NCI-H82 (cell line): ENCODE measurements at places on chromosomes 3 and 15.

- DNase-seq, result no peak
Measured at GRCh38 chr3:115943579-115943978, 320.3 kb downstream of the GAP43 start.

DNA sequence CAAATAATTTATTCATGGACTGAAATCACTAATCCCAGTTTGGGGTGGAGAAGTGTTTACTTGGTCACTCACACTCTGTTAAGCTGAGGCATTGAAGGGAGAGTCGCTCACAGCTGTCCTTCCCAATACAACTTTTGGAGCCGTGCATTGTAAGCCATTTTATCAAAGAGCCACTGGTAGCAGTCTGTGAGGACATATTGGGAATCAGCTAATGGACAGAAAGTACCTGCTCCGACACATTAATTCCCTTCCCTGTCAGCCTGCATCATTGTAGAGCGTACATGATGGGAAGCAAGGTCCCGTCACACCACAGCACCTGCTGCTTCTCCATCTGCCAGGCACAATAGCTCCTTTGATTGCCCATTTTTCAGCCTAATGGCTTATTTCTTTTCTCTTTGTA, 643.2 kb downstream of the SQOR start:
- DNase-seq, result peak; percentile 99

DNA sequence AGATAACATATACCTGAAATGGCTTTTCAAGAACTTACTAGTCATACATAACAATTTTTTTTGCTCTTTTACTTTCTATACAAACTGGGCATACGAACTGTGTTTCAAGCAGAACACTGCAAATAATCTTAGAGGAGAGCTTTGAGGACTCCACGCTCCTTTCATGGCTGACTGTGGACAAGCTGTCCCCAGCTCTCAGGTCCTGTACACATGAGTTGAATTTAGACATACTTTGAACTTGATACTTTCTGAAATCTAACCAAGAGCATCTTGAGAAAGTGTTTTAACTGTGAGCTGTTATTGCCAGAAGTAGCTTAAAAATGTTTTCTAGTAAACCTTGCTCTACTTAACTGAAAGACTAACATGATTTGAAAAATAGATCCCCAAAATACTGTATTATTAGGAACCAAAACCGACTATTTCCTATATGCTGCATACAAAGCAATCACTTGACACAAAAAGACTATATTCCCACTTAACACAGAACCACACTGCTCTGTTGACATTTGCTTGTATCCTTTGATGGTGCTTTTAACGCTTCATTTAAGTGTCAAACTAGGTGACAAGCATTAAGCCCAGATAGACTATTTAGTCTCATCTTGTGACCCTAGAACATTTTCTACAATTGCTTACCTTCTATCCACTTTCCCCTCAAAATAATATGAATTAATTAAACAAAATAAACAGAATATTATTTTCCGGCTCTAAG, 755.8 kb downstream of the ROBO1 start:
- DNase-seq, result peak; percentile 6

GRCh38 chr3:191105418-191105817, 93.6 kb upstream of the OSTN start:
- DNase-seq, result no peak

GRCh38 chr3:183339461-183340086, 86.5 kb downstream of the B3GNT5 start:
- DNase-seq, result no peak

DNA sequence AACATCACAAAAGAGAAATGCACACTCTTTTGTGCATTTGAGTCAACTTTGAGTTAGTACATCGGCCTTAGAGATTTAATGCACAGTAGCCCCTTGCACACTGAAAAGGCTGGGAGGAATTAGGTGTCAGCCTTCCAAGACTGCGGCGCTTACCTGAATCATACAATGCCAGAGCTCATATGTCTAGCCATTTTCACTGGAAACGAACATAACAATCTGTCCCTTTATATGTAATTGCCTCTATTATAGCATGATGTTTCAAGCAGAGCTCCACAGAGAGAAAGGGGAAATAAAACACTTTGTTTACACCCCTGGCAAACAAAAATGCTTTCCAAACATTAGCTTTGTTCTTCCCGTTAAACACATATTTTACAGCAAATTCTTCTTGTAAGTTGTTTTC, 315.7 kb upstream of the SLCO3A1 start:
- DNase-seq, result no peak

DNA sequence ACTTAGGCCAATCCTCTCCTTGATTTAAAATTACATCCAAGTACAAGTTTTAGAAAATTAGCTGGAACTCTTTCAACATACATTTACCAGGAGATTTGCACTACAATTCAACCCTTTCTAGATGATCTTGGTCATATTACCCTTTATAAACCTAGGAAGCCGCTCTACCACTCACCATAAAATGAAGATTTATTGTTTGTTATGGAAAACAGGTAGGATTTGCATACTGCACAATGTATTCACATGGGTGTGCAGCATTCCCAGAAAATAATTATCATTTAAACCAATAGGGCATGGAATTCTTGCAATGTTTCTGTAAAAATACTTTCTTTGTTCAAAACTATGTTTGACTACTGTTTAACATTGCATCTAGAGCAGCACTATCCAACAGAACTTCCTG, 18.4 kb upstream of the RETNLB start:
- no peak for DNase-seq

DNA sequence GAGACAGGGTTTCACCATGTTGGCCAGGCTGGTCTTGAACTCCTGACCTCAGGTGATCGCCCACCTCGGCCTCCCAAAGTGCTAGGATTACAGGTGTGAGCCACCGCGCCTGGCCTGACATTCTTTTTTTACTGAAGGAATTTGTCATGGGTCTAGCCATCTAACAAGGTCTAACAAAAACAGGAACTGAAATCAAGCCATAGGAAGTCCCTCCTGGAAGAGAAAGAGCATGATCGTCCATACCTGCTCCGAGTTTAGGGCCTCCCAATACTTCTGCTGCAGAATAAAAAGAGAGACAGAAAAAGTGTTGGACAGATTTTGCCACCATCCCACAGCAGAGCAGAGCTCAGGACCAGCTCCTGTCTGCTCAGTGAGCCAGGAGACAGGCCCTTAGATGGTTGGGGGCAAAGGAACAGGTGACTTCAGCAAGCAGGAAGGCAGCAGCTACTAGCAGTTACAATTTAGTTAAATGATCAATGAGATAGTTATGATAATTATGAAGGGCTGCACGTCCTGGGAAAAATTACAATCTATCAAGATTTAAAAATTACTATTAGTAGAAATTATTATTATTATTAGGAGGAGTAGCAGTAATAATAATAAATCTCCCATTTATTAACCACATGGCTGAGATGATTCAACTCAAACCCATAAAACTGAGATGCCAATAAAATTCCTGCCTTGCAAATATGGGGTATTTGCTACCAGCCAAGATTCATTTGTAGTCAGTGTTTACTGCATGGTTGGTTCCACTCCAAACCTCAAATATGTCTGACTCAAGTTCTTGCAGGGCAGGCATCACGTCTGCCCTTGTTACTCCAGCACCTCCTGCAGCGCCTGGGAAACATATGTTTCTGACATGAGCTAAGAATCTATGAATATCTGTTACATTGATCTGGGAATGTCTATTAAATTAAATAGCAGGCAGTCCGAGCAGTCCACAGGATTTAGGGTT, 40.1 kb downstream of the TMEM44 start:
- DNase-seq, result no peak

DNA sequence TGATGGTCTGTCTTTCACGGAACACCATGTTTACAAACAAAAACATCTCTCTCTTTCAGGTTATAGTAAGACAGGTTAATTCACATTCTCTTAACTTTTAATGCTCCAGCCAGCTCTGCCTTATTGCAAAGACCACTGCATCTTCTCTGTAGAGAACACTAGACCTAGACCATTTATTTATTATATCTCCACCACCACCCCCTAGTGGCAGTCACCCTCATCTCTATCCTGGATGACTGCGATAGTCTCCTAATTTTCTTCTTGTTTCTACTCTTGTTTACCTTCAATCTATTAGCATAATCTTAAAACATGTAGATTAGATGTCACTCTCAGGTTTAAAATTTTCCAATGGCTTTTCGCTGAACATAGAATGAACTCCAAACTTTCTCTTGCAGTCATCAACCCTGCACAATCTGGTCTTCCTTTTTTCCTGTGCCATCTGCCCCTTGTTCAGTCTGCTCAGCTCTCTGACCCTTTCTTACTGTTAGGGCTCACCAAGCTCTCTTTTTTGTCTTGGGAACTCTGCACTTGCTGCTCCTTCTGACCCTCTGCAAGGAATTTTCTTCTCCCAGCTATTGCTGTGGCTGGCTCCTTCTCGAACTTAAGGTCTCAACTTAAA, 155.6 kb downstream of the SQOR start:
- DNase-seq, result peak; percentile 77

- DNase-seq, result peak; percentile 32
Measured at GRCh38 chr3:170511371-170511770, 74.5 kb downstream of the SLC7A14 start.

DNA sequence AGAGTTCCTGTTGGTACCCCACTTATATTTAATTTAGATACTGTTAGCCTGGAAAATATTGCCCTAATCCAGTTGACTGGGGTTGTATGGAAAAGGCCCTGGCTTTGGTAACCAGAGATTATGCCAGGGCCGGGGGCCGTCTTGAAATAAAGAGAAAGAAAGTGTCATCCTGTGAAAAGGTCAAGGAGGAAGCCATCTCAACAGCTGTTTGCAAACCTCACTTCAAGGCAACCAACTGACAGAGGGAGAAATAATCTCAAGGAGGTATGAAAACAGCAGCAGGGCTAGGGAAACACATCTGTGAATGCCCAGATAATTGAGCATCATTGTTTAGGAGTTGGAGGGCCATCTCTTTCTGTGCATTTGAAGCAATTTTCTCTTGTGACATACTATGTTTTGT, 190.8 kb downstream of the SUCLG2 start:
- DNase-seq, result no peak

GRCh38 chr3:142888099-142888480, 793 bp downstream of the PCOLCE2 start:
- DNase-seq, result peak; percentile 87

- no peak for DNase-seq
Measured at GRCh38 chr3:36211652-36211999, 168.7 kb upstream of the STAC start.

DNA sequence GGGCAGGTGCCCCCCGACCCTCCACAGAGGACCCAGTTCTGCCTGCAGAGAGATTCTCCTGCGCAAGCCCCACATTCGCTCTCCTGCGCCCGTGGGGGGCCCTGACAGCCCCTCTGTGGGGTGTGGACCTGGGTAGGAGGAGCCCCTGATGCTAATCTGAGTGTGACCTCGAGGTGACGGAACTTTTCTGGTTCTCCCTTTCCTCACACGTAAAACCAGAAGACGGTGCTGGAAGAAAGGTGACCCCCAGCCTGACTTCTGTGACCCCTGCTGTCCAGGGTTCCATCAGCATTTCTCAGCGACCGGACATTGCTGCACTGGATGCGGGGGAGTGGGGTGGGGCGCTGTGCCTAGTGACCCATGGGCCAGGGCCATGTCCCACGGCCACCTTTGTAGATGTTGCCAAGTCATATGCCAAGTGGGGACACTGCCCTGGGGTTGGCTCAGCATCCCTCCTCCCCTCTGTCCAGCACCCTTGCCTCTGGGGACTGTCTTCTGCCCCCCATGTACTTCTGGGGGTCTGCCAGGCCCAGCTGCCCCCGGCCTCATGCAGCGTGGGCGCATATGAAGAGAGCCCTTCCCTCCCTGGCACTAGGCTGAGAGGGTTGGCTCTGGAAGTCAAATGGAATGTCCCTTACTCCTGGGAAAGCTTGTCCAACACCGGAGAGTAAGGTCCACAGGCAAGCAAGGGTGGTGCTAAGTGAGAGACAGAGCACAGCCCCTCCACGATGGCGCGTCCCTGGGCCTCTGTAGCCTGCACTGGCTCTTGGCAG, 129.1 kb upstream of the MEF2A start:
- no peak for DNase-seq

- DNase-seq, result no peak
Measured at GRCh38 chr3:5292512-5292911, 105.0 kb downstream of the EDEM1 start.

GRCh38 chr3:183428447-183429211, at the start of gene MCF2L2:
Gene MCF2L2 (minus strand): TSS chr3:183428619. CDS start chr3:183427977, 642 bp downstream.
- peak; percentile 65 for DNase-seq

- no peak for DNase-seq
Measured at GRCh38 chr3:12516873-12517272, 28.4 kb downstream of the MKRN2OS start.

DNA sequence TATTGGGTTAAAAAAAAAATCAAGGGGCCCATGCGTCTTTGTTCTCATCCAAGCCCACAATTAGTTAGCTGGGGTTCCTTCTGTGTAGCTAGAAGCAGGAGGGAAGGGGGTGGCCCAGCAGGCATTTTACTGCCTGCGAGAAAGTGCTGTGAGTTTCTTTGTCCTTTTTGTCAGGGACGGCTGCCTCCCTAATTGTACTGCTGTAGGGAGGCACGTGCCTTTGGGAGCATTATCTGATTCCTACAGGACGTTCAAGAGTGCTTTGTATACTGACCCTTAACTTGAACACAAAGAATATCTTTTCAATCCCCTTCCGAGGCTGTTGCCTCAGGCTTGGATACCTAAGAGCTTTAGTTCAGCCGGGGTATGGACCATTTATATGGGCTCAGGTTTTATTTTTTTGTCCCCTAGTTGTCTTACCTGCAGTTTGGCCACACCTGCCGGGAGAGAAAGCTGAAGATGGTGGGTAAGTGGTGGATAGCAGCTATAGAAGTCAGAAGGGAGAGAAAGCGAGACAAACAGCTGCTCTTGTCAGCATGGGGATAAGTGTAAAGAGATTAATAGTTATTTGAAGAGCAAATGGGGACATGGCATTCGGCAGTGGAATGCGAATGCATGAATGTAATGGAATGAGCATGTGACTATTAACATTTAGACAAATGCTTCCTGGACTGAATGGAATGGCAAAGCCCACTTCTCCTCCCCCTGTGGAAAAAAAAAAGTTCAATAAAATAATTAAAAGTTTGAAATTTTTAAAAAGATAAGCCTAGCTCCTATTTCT, 175.2 kb downstream of the TP63 start:
- peak; percentile 88 for DNase-seq

DNA sequence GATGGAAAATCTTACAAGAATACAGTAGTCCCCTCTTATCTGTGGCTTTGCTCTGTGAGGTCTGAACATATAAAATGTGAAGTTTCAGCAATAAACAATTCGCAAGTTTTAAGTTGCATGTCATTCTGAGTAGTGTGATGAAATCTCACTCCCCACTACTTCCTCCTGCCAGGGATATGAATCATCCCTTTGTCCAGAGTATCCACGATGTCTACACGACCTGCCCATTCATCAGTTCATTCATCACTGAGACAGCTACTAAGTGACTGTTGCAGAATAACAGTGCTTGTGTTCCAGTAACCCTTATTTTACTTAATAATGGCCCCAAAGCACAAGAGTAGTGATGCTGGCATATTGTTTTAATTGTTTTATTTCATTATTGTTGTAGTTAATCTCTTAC, 489.2 kb upstream of the UBE2E2 start:
- DNase-seq, result no peak

GRCh38 chr3:51773529-51774056, 5.4 kb downstream of the IQCF6 start:
- DNase-seq, result no peak
